ENCODE measurements at places on chromosomes 3 and 15.

DNA sequence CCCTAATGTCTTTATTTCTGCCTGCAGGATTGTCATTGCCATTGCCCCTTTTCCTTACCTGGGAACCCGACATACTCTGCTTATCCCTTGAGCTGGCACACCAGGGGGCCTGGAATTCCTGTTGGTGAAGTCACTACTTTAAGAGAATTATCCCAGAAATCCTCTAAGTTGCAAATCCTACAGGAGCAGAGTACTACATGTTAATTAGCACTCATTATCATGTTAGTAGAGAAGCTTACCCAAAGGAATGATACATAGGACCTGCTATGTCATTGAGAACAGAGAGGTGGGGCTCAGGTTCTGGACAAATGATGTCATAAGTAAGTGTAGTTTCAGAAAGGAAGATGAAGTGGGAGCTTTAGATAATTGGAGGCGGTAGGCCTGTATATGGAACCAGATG, 27.4 kb downstream of the SCG5 start:
- no peak for DNase-seq

DNA sequence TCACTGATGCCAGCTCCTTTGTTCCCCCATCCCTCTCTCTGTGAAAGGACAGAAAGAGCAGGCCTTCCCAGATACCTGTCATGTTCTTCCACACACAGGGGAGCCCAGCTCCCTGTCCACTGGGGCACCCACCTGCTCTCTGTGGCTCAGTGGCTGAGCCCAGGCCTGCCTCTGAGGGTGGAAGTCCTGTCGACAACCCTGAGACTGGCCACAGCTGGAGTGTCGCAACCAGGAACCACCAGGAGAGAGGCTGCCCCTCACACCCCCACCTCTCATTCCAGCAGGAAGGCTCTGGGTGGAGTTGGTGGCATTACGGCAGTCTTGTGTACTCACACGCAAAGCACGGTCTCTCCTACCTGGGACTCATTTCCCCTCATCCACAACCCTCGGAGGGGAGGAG, 66.3 kb downstream of the MEGF11 start:
- DNase-seq: peak; percentile 66

- no peak for DNase-seq
These were observed 2.0 kb downstream of the XRN1 start for GRCh38 chr3:142445816-142446254.

- no peak for DNase-seq
These were observed 202.3 kb upstream of the MRPL3 start for GRCh38 chr3:131705099-131705498.

DNA sequence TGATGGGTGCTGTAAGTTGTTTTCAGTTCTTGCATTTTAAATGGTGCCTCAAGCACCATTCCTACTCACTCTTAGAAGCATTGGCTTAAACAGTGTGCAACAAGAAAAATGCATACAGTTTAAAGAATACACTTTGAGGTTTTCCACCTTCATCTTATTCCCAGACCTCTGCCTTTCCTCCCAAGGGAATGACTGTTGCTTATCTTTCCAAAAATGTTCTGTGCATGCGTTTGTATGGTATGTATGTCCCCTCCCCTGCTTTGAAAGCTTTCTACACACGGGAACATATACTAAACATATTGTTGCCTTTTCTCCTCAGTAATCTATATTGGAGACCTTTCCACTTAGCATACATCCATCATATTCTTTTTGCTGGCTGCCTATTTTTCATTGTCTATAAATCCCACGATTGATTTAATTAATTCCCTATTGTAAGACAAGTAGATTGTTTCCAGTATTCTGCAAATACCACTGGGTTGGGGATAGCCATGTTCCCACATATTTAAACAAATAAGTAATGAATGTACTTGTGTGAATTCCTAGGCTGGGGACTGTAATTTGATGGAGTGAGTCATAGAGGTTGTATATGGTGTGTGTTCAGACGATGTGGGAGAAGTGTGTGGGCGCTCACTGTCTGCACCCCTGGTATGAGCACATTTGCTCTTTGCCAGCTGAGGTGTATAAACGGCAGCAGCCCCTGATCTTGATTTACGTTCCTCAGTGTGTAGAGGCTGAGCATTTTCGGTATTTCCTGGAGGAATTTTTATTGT, 5.8 kb downstream of the TRAK1 start:
- DNase-seq: no peak

GRCh38 chr3:127769284-127770081, 52.8 kb downstream of the MGLL start:
- DNase-seq: no peak

DNA sequence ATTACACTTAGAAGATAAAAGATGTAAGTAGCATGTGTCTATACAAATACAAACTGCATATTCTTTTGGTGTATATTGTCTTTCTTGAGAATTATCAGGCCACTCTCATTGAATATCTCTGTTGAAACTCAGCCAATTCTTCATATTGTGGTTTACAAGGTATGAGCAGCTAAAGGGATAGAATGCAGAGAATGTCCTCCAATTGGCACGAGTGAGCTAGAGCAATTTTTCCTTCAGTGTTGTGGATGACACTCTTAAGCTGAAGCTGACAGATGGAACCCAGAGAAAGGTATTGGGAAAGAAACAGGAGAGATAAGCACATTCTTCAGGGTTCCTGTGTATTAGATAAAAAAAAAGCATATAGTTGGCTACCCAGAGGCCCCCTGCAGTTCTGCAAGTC, 453.1 kb downstream of the EPHA3 start:
- no peak for DNase-seq

- DNase-seq: no peak
These were observed 28.1 kb downstream of the ABHD2 start for GRCh38 chr15:89116404-89116803.

DNA sequence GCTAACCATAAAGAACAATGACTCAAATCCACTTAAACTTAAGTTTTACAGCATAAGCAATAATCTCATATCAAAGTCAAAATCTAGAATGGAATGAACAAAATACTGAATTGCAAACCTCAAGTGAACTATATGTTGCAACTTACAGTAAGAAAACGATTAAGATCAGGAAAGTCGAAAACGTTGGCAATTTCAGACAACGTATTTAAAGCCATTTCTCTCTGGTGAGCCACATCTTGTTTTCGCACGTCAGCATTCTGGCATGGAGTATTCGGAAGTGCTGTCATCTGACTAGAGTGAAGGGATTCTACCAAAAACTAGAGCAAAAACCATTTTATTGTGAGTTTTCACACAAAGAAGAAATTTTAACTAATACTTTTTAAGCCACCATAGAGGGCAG, 28.5 kb downstream of the ATR start:
- DNase-seq: no peak

GRCh38 chr3:170829546-170830272, 40.3 kb downstream of the RPL22L1 start:
- no peak for DNase-seq

- peak; percentile 29 for DNase-seq
These were observed 35.8 kb downstream of the ISG20 start for GRCh38 chr15:88674661-88675060.

- DNase-seq: peak; percentile 54
These were observed 688 bp downstream of the SETD5 start for GRCh38 chr3:9397906-9398699.

- DNase-seq: no peak
These were observed 83.2 kb upstream of the ADAMTSL3 start for GRCh38 chr15:83570756-83571155.

- no peak for DNase-seq
These were observed 68.3 kb upstream of the NEO1 start for GRCh38 chr15:72983801-72984545.

DNA sequence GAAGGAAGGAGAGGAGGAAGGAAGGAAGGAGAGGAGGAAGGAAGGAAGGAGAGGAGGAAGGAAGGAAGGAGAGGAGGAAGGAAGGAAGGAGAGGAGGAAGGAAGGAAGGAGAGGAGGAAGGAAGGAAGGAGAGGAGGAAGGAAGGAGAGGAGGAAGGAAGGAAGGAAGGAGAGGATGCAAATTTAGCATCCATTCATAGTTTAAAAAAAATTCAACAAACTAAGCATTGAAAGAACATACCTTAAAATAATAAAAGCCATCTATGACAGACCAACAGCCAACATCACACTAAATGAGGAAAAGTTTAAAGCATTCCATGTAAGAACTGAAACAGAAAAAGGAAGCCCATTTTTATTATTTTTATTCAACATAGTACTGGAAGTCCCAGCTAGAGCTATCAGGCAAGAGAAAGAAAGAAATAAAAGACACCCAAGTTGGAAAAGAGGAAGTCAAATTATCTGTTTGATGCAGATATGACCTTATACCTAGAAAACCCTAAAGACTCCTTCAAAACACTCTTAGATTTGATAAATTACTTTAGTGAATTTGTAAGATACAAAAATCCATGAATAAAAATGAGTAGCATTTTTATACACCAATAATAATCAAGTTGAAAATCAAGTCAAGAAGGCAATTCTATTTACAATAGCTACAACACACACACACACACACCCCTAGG, 52.2 kb upstream of the FXR1 start:
- DNase-seq: no peak

DNA sequence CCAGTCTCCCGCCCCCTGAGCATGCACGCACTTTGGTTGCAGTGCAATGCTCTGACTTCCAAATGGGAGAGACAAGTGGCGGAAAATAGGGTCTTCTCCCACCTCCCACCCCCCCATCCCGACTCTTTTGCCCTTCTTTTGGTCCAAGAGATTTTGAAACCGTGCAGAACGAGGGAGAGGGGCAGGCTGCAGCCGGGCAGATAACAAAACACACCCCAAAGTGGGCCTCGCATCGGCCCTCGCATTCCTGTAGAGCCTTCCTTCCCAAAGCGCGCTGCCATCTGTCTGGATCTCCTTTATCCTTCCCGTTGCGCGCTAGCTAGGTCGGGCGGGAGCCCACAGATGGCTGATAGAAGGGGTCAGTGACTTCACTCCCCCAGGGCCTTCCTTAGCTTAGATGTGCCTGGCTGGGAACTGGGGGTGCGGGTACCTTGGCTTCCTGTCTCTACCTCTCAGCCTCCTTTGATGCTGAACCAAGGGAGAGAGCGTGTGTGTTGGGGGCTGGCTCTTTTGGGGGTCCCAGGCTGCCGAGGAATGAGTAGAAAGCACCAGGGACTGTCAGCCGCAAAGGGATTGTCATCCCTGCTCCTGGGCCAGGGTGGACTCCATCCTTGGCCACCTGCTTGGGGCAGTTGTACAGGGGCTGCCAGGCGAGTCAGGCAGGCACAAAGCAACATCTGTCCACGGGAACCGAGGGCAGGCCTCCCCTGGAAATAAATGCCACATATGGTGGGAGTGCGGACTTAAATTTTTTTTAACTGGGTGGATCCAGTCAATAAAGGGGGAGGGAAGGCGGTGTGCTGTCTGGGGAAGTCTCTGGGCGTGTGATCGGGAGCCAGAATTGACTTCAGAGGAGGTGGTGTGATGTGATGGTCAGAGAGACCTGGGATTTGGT, 1.8 kb downstream of the SMAD3 start:
- DNase-seq: no peak

GRCh38 chr15:79849789-79850188, 47.0 kb downstream of the MTHFS start:
- DNase-seq: no peak

- no peak for DNase-seq
These were observed 24.0 kb upstream of the SOX2 start for GRCh38 chr3:181687731-181688130.

GRCh38 chr3:114179575-114179974, 723 bp upstream of the DRD3 start:
- DNase-seq: no peak

DNA sequence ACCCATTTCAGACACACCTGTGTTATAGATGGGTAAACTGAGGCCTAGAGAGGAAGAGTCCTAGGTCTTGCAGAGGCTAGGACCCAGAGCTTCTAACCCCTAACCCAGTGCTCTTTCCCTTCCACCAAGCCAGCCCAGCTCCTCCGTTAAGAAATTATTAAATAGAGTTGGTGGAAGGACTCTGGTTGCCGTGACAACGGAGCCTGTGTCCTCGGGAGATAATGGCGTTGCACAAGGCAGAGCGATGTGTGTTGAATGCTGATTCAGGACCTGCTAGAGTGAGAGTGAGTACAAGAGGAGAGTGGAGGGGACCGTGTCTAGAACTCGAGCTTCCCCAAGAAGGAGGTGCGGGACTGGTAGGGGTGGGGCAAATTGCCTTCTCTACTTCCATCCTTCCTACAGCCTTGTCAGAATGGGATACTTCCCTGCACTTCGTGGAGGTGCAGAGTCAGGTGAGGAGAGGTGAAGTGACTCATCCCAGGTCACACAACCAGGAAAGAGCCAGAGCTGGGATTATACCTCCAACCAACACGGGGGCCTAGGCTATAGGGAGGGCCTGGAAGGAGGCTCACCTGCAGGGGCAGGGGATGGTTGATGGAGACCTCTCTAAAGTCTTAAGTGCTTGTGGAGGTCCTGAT, 8.6 kb downstream of the SLC6A1 start:
- DNase-seq: no peak

GRCh38 chr3:4320096-4320911, 17.1 kb downstream of the SETMAR start:
- no peak for DNase-seq

GRCh38 chr3:29668233-29668632, 387.4 kb downstream of the RBMS3 start:
- DNase-seq: no peak

DNA sequence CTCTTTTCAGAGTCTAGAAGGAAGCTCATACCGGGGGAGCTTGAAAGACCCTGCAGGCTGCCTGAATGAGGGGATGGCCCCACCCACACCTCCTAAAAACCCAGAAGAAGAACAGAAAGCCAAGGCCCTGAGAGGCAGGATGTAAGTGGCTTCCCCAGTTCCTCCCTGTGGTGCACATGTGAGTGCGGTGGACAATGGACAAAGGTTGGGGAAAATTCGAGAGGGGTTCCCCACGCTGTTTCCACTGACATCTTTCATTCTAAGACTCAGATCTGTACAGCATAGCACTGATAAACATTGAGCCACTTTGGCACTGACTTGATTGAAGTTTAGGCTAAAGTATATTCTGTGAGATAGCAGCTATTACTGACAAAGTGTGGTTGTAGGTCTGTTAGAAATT, 79.5 kb upstream of the UMPS start:
- no peak for DNase-seq

DNA sequence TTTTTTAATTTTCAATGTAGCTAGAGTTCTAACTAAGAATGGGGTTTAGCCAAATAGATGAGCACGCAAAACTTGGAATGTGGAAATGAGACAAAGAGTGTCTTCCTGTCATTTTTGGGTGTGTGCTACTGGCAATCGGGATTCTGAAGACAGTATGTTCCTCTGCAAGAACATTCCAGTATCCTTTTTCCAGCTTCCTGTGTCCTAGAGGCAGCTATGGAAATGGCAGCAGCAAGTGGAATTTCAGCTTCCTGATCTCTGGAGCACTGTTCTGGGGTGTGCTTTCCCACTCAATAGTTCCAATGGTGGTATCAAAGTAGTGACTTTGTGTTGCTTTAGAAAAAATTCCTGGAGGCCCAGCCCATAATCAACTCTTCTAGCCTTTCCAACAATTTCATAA, 642.9 kb upstream of the KCNMB2 start:
- no peak for DNase-seq

- DNase-seq: no peak
These were observed 42.0 kb upstream of the SPTSSB start for GRCh38 chr3:161413127-161413854.

DNA sequence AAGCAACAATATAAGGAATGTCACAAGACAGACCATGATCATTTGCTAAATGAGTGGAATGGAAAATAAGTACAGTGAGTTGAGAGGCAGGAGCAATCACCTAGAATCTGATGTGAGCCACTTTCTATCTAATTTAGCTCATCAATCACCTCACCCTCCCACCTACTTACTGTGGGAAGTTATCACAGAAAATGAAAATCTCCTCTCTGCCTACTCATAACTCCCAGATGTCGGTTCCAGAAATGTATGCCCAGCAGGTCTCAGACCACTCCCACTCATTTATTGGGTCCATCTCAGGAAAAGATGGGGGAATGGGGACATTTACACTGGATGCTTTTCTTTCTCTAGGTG, 270.9 kb downstream of the FHIT start:
- no peak for DNase-seq

- no peak for DNase-seq
These were observed 252.6 kb downstream of the PLCL2 start for GRCh38 chr3:17137321-17137826.

Data from RWPE2 (cell line).